ENCODE measurements at places on chromosomes 7 and 10.

- DNase-seq = no peak
Measured at GRCh38 chr10:119942973-119943372, 50.4 kb downstream of the SEC23IP start.

- no peak for DNase-seq
Measured at GRCh38 chr10:72079356-72079755, 9.0 kb downstream of the SPOCK2 start.

- no peak for DNase-seq
Measured at GRCh38 chr10:86968271-86968993, at the start of gene ADIRF. Gene ADIRF (plus strand): TSS chr10:86968482. CDS start chr10:86968545, 63 bp downstream.

DNA sequence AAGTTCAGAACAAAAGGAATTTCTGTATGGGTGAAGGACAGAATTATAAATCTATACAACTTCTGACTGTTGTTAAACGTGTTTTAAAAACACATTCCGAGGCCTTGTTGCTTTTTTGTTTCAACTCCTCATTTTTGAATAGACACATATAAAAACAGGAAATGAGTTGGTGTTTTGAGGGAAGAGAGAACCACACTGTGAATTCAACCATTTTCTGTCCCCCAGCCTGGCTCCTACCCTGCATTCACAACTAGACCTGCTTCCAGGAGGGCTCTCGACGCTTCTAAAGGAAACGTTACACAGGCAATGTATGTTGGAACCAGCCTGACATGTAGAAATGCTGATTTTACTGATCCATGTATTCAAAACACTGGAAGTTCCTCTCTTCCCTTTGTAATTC lies 76.5 kb downstream of the OR13A1 start:
- no peak for DNase-seq

GRCh38 chr7:22060863-22061262 lies 115.2 kb upstream of the CDCA7L start:
- no peak for DNase-seq

DNA sequence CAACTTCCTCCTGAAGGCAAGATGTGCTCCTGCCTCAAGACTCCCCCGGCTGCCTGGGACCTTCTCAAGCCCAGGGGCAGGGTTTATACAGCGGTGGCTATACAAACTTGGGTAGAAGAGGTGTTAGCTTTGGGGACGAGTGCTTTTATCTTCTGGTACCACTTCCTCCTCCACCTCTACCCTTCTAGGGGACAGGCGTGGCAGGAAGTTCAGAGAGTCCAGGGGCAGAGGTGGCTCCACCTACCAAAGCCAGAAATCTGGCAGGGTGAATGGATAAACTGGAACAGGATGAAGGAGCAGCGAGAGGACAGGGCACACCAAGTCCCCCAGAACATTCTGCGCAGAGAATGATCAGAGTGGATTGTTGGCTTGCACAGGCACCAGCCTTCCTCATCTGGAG lies 24.0 kb upstream of the TM9SF3 start:
- no peak for DNase-seq

GRCh38 chr10:63286340-63286739 lies 153.2 kb downstream of the NRBF2 start:
- DNase-seq = no peak

DNA sequence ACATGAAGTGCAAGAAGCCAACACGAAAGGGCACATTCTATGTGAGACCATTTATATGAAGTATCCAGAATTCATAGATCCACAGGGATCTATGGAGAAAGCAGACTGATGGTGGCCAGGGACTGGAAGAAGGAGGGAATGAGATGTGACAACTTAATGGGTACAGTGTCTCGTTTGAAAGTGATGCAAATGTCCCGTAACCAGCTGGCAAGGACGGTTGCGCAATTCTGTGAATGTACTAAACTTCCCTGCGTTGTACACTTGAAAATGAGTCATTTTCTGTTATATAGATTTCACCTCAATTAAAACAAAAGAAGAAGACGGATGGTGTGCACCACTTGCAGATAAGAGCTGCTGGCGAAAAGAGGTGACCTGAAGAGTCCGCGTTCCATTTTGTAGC lies 861.1 kb downstream of the TYW1 start:
- DNase-seq = no peak

DNA sequence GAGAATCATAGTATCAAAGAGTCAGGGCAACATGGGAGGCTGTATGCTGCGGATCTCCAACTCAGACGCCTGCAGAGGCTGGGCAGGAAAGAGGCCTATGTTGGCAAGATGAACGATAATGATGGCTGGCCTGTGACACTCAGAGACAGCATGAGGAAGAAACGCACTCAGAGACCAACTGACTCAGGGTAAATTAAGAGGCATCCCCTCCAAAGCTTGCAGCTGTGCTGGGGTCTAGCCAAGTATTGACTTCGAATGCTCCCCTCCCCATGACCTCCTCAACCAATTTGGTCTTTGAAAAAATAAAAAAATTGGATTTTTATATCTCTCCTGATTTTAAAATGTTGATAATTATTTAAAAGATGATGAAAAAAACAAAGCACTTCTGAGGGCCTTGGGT lies 718.9 kb downstream of the GRID1 start:
- DNase-seq = no peak

- no peak for DNase-seq
Measured at GRCh38 chr7:150756858-150757257, 19.6 kb downstream of the GIMAP5 start.

DNA sequence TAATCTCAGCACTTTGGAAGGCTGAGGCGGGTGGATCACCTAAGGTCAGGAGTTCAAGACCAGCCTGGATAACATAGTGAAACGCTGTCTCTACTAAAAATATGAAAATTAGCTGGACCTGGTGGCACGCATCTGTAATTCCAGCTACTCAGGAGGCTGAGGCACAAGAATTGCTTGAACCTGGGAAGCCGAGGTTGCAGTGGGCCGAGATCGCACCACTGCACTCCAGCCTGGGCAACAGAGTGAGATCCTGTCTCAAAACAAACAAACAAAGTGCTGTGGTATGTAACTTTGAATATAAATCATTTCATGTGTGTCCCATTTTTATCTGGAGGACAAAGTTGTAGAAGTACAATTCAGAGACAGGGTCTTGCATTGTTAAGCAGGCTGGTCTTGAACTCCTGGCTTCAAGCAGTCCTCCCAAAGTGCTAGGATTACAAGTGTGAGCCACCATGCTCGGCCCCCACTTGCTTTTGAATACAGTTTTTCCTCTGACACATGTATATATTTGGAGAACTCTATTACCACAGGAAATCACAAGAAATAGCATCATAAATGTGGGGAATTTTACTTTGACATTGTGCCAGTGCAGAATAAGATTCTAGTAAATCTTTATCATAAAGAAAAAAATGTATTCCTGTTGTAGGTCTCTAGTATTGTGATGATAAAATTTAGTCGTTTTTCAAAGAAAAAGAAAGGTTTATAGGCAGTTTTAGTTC lies 32.6 kb downstream of the PTPN12 start:
- DNase-seq = no peak
